ENCODE measurements at places on chromosomes 16 and 17.

GRCh38 chr17:42680331-42680808, 1.3 kb downstream of the CCR10 start:
- DNase-seq = no peak

DNA sequence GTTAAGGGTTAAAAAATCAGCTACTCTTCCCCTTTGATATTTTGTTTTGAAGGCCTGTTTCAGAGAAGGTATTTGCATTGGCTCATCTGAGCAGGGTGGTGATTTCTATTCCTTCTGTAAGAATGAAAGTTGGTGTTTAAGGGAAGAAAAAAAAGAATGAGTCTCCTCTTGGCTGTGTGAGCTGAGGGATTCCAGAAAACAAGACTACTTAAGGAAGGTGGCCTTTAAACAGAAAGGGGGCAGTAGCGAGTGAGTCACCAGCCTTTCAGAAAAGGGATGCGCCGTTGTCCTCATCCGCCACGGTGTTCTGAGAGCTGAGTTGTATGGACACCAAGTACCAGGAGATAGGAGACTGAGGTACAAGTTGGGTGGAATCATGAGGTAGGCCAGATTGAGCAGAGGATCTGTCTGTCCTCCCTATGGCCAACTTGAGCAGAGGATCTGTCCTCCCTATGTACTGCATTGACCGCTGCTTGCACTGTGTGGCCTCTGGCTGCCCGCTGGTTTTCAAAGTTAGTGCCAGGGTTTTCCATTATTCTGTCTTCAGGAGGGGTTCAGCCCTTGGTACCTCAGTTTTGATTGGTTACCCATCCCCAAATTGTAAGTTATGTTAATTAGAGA, 8.2 kb downstream of the PRKCA start:
- DNase-seq = no peak

DNA sequence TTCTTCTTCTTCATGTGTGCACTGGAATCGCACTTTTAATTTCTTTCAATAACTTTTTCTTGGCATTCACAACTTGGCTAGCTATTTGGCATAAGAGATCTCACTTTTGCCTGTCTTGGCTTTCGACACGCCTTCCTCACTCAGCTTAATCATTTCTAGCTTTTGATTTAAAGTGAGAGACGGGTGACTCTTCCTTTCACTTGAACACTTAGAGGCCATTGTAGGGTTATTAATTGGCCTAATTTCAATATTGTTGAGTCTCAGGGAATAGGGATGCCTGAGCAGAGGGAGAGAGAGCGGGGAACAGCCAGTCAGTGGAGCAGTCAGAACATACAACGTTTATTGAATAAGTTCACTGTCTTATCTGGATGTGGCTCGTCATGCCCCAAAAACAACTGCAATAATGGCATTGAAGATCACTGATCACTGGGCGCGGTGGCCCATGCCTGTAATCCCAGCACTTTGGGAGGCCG, 200.3 kb downstream of the SEC14L1 start:
- DNase-seq = no peak

GRCh38 chr17:77864234-77865111, 94.0 kb upstream of the TNRC6C start:
- DNase-seq = no peak

DNA sequence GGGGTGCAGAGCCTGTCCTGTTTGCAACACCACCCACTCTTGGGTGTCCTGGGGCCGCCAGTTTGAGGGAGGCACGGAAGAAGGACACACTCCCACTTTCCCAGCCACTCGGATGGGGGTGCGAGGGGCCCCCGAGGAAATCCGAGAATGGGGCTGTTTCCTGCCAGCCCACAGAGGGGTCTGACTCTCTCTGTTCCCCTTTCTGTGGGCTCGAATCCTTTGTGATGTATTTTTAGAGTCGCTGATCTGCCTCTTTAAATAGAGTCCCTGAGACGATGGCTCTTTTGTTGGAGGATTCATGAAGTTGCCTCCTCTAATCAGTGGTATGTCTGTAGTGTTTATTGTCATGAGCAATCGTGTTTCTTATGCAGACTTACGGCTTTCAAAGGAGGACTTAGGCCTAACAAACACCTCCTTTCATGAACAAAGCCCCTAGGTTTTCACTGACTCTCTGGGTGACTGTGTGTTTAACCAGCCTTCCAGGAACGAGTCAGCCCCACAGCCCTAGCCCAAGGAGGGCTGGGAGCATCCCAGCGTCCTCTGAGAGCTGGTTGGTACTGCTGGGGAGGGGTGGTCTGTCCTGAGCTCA, 29.1 kb downstream of the CIBAR2 start:
- no peak for DNase-seq

DNA sequence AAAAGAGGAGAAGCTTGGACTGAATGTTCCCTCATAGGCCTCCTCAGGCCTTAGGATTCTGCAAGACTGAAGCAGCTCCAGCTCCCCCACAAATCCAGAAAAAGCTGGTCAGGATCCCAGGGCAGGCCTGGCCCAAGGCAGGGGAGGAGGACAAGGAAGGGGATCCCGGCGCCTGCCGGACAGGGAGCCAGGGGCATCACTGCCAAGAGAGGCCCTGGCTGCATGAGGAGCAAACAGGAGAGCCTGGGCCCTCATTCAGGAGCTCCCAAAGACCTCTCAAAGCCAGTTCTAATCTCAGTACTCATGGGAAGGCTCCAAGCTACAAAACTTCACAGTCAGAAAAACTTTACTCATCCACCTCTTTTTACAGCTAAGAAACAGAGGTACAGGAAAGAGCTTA, 67.3 kb downstream of the ZNF423 start:
- no peak for DNase-seq

All from NCI-H226 (cell line).